Lower leg skin (tissue), 4 donors: ENCODE measurements at places on chromosomes 6 and 20. TPM values are rescaled to one million over a fixed set of nuclear protein-coding genes. Genes with fewer than 3 reads are reported as not detected.

MROH8 gene
- 2.4 TPM for total RNA-seq

PET117 gene
- 14.4 TPM for total RNA-seq

SEMG2 gene
- total RNA-seq: not detected

POLR3F gene
- total RNA-seq: 10.5 TPM

ACTR5 gene
- 11.7 TPM for total RNA-seq

TCP11 gene
- not detected for total RNA-seq

COL12A1 gene
- total RNA-seq: 42.2 TPM

METTL24 gene
- not detected for total RNA-seq

OR2B6 gene
- total RNA-seq: not detected

HLA-DRA gene
- 231 TPM for total RNA-seq

BPIFA1 gene
- not detected for total RNA-seq

IPCEF1 gene
- 1.7 TPM for total RNA-seq

EYS gene
- total RNA-seq: 0.04 TPM

SLC35D3 gene
- total RNA-seq: not detected

DXO gene
- total RNA-seq: 14.6 TPM

MEP1A gene
- total RNA-seq: not detected

CRISP3 gene
- 7.6 TPM for total RNA-seq

SPO11 gene
- total RNA-seq: not detected

RAET1E gene
- 20.8 TPM for total RNA-seq

AFG1L gene
- 6.2 TPM for total RNA-seq

CNR1 gene
- 3.4 TPM for total RNA-seq

DOP1A gene
- total RNA-seq: 75.8 TPM

ADGRF5 gene
- 14.3 TPM for total RNA-seq

RSPH9 gene
- total RNA-seq: 0.17 TPM

ARG1 gene
- total RNA-seq: 201 TPM

CCDC167 gene
- 15.4 TPM for total RNA-seq

EEF1A2 gene
- 24.2 TPM for total RNA-seq

L3MBTL3 gene
- total RNA-seq: 6.0 TPM

RBBP8NL gene
- total RNA-seq: 8.2 TPM

ULBP3 gene
- total RNA-seq: 2.4 TPM

MYH7B gene
- 0.13 TPM for total RNA-seq

RALGAPA2 gene
- total RNA-seq: 59.6 TPM

PRSS35 gene
- 0.17 TPM for total RNA-seq

PSMG4 gene
- total RNA-seq: 22.1 TPM

C6orf132 gene
- 200 TPM for total RNA-seq

FAM209B gene
- not detected for total RNA-seq

RGL2 gene
- 88.0 TPM for total RNA-seq

UBR2 gene
- 22.7 TPM for total RNA-seq

VARS2 gene
- 25.2 TPM for total RNA-seq

HS3ST5 gene
- not detected for total RNA-seq

PTCRA gene
- not detected for total RNA-seq

NOTCH4 gene
- total RNA-seq: 8.9 TPM

SLC52A3 gene
- 2.2 TPM for total RNA-seq

TFEB gene
- 38.3 TPM for total RNA-seq

HFE gene
- 4.2 TPM for total RNA-seq

HLA-DPA1 gene
- total RNA-seq: 57.1 TPM

CDC25B gene
- total RNA-seq: 23.2 TPM

SOX18 gene
- 2.8 TPM for total RNA-seq

PKIB gene
- total RNA-seq: 10.4 TPM

BANF2 gene
- total RNA-seq: not detected

AGER gene
- 4.1 TPM for total RNA-seq

SMIM28 gene
- not detected for total RNA-seq

C6orf58 gene
- not detected for total RNA-seq
